ENCODE measurements at places on chromosomes 1 and 21. TPM values are rescaled to one million over a fixed set of nuclear protein-coding genes. Genes with fewer than 3 reads are reported as not detected.

The ALG14 gene
- total RNA-seq: 4.6 TPM

The L1TD1 gene
- 0.26 TPM for total RNA-seq

The CLCNKA gene
- under 0.01 TPM for total RNA-seq

The INKA2 gene
- total RNA-seq: 3.5 TPM

The DLGAP3 gene
- total RNA-seq: not detected

The ITGB3BP gene
- total RNA-seq: 21.3 TPM

The SNRNP40 gene
- total RNA-seq: 96.6 TPM

The DYRK3 gene
- total RNA-seq: 38.5 TPM

The ACKR1 gene
- not detected for total RNA-seq

The PCAT6 gene
- 0.51 TPM for total RNA-seq

The MX2 gene
- 3.6 TPM for total RNA-seq

The TFF2 gene
- total RNA-seq: not detected

The LY9 gene
- not detected for total RNA-seq

The FCGR3B gene
- not detected for total RNA-seq

The LGALS8 gene
- 50.3 TPM for total RNA-seq

The HSD3B2 gene
- not detected for total RNA-seq

The CAMK2N1 gene
- 79.9 TPM for total RNA-seq

The GJA4 gene
- total RNA-seq: not detected

The SPRR1A gene
- total RNA-seq: not detected

The SPRR2G gene
- total RNA-seq: not detected

The OLIG2 gene
- total RNA-seq: not detected

The TEX38 gene
- total RNA-seq: not detected

The FGGY gene
- 32.1 TPM for total RNA-seq

The CNIH3 gene
- 15.7 TPM for total RNA-seq

The GBP6 gene
- total RNA-seq: under 0.01 TPM

The ADAM30 gene
- total RNA-seq: not detected

The INPP5B gene
- total RNA-seq: 42.1 TPM

The LRRC38 gene
- not detected for total RNA-seq

The S100A7 gene
- not detected for total RNA-seq

The VN1R5 gene
- not detected for total RNA-seq

The DNASE2B gene
- total RNA-seq: not detected

The EPHA10 gene
- under 0.01 TPM for total RNA-seq

The MMP23B gene
- 4.6 TPM for total RNA-seq

The PRDM16 gene
- 1.8 TPM for total RNA-seq

The POU3F1 gene
- total RNA-seq: not detected
